ENCODE measurements at places on chromosomes 12 and 14.
A peak's percentile ranks its signal among the peaks of the same experiment; 100 is the strongest.

GRCh38 chr14:50978529-50978871 is 34.2 kb upstream of the PYGL start:
- no peak for DNase-seq

GRCh38 chr14:100617410-100618317 is 30.4 kb upstream of the BEGAIN start:
- no peak for DNase-seq

GRCh38 chr14:29897181-29897580 is 30.5 kb downstream of the PRKD1 start:
- DNase-seq, result no peak

- DNase-seq, result no peak
These were observed 87.0 kb upstream of the GPHB5 start for GRCh38 chr14:63405715-63406114.

DNA sequence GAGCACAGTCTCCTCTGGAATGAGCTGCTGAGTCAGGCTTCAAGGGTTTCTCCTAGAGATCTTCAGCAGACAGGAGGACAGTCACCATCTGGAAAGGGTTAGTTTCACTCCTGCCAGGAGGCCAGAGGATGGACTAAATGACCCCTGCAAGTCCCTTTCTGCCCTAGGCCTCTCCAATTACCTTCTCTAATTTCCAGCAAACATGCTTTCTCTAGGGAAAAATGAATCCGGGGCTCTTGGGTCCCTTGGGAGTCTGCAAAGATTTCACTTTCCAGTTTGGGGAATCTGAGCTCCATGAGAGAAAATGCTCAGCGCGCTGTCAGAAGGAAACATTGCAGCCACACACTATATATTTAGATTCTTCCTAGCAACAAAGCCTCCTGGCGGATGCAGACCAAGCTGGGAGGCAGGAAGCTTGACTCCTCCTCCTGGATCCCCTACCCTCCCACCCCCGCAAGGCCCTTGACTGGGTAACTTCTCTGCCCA is 184.4 kb upstream of the CCND2 start:
- peak; percentile 69 for DNase-seq

DNA sequence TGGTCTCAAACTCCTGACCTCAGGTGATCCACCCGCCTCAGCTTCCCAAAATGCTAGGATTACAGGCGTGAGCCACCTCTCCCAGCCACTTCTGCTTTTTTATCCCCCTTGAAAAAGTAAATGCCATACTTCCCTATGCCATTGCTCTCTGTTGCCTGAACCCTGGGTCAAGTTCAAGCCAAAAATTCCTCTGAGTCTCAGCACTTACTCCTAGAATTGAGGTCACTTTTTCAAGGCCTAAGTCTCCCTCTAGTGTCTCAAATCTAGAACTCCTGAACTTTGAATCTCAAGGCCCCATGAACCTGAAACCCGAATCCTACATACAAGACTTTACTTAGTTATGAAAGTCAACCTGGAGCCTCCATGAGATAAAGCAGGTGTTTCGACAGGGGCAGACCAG is 1.4 kb upstream of the APOBEC1 start:
- no peak for DNase-seq

GRCh38 chr12:109178532-109178931 is 62.1 kb downstream of the ACACB start:
- no peak for DNase-seq

GRCh38 chr12:48788854-48789775 is at the start of gene ADCY6:
ADCY6 (minus strand) TSS chr12:48789089; CDS start chr12:48783434, 5,655 bp downstream.
- DNase-seq, result peak; percentile 80

DNA sequence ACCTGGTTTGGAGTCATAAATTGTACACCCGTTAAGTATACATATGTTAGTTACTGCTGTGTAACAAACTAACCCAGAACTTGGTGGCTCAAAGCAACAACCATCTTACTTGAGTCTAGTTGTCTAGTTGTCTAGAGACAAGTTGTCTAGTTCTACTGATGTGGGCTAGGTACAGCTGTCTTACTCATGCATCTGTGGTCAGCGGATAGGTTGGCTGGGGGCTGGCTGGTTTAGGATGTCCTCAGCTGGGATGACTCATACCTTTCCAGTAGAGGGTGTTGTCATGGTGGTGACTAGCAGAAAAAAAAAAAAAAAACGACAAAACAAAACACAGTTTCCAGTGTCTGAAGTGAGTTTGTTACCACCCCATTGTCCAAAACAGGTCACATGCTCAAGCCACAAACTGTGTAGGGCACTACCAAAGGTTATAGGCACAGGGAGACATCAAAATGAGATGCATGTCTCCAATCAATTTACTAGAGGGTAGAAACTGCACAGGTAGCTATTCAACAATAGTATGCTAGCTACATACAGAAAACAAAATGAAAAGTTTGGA is 680.3 kb downstream of the MED13L start:
- peak; percentile 61 for DNase-seq

GRCh38 chr14:58797010-58797429 is 159.3 kb downstream of the DACT1 start:
- DNase-seq, result peak; percentile 27

- no peak for DNase-seq
These were observed 42.1 kb downstream of the SFSWAP start for GRCh38 chr12:131753005-131753404.

- DNase-seq, result no peak
These were observed 32.5 kb upstream of the PARP11 start for GRCh38 chr12:3905664-3906063.

DNA sequence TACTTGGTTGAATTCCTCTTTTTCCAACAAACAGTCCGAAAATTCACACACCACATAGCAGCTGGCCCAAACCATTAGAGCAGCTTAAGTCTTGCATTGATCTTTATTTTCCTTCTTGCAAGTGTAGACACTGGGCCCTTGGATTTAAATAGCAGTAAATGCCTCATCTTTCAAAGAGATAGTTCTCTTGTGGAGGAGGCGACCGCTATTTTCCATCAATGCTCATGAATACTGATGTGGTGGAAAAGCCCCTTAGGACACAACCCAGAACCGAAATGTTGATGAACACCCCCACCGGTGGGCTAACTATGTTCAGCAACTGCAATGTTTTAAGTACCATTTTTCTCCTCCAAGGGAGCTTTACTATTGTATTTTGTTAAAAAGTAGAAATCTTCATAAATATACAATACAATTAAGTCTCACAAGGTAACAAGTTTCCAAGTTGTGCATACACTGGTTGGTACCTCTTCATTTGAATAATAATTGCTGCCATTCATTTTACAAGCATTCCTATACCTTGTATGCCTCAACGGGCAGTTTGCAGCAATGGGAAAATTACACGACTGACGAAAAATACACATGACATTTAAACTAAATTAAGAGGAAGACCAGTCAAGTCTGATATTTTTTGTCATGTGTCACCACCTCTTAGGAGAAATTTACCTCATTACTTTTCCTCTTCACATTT is 18.0 kb downstream of the NIN start:
- no peak for DNase-seq

- no peak for DNase-seq
These were observed 52.8 kb upstream of the EML1 start for GRCh38 chr14:99740411-99740810.

DNA sequence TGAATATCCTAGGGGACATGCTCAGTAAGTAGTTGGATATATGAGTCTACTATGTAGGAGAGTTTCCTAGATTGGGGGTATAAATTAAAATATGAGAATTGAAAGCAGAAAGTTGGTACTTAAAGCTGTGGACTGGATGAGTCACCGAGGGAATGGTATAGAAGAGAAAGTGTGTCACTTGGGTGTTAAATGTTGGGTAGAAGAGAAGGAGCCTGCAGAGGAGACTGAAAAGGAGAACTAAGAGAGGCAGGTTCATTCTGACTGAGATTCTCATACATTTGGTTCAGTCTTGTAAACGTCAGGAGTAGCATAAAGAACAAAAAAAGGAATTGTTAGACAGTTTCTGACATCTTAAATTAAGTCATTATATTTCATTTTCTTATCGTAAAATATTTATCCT is 19.9 kb downstream of the LRRC9 start:
- no peak for DNase-seq

GRCh38 chr12:55844961-55845360 is 2.2 kb upstream of the MMP19 start:
- no peak for DNase-seq

- DNase-seq, result no peak
These were observed 4.4 kb upstream of the OR6J1 start for GRCh38 chr14:22648506-22648905.

GRCh38 chr14:33569821-33570687 is 380.8 kb downstream of the EGLN3 start:
- DNase-seq, result peak; percentile 59

DNA sequence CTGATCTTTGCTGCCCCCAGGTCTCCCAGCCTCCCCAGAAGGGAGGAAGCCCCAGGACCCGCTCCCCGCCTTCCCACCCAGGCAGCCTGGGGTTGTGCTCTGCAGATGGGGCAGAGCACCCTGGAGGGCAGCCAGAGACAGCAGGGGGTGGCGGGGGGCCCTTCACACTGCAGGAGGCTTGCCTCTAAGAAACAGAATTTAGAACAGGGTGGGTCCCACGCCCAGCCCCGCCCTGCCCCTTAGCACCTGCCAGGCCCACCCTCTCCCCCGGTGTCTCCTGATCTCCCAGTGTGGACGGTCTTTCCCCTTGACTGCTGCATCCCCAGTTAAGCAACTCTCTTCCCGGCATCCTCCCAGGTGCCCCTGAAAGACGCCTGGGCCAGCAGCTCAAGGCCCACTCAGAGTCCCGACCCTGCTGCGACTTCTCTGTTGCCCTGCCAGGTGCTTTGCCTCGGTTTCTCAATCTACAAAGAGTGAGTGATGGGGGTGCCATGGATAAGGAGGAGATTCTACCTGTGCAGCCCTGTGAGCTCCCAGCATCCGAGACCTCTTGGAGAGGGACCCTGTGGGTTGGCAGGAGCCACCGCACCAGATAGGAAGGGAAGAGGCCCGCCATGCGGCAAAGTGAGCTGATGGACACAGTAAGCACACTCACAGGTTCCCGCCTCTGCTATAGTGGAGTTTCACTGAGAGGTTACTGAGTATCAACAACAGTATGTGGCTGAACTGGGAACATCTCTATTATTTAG is 327.1 kb upstream of the FKBP4 start:
- DNase-seq, result no peak

GRCh38 chr12:119624966-119625365 is 31.4 kb downstream of the TMEM233 start:
- no peak for DNase-seq

- DNase-seq, result no peak
These were observed 52.1 kb downstream of the PSMA6 start for GRCh38 chr14:35344107-35344807.

DNA sequence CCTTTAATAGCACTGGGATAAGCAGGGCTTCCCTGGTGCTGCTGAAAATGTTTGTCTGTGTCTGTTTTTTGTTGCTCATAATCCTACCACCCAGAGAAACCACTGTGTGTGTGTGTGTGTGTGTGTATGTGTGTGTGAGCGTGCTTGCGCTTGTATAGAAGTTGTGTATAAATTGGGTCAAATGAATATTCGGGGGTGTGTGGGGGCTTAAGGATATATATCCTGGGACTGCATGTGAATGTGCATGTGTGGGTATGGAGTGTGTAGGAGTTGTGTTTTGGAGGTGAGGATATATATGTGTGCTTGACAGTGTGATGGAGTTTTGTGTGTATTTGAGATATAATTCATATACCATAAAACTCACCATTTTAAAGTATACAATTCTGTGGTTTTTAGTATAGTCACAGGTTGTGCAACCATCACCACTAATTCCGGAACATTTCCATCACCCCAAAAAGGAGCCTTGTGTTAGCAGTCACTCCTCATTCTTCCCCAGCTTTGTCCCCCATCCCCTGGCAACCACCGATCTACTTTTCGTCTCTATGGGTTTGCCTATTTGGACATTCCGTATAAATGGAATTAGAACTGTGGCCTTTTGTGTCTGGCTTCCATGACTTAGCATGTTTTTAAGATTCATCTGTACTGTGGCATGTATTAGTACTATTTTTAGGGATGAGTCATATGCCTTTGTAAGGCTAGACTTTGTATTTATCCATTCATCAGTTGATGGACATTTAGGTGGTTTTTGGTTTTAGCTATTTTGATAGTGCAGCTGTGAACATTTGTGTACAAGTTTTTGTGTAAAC is 25.6 kb downstream of the TCTN1 start:
- DNase-seq, result peak; percentile 84

GRCh38 chr12:52546126-52546525 is 6.8 kb downstream of the KRT71 start:
- DNase-seq, result no peak

DNA sequence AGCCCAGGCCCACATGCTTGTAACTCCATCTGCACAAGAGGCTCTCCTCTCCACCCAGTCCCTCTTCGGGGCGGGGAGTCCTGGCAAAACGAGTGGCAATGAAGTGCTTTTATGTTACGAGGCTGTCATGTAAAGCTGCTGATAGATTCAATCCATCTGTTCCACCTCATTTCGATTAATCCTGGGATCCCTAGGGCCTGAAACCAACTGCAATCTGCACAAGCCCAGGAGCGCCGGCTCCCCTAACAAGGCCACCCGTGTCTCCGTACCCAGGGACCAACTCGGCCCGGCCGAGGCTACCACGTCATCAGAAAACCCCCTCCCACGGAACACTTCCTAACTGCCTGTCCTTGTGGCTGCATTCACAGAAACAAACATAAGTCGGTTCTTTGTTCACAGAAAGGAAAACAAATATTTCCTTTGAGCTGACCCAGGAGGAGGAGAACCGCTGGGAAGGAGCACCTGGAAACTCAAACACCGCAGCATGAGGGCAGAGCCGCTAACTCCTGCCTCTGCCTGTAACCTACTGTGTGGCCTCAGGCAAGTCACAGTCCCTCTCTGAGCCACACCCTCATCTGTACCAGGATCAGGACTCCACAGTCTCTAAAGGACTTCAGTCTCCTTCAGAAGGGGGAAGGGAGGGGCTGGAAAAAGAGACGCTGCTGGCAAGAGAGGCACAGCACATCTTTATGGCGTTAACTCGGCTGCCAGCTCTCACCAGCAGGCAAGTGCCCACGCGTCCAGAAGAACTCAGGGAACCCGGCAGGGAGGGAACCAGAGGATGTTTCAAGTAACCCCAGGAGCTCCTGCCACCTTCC is 47.8 kb downstream of the CCDC88C start:
- no peak for DNase-seq

- DNase-seq, result peak; percentile 63
These were observed 34.3 kb upstream of the TTC7B start for GRCh38 chr14:90850487-90850886.

DNA sequence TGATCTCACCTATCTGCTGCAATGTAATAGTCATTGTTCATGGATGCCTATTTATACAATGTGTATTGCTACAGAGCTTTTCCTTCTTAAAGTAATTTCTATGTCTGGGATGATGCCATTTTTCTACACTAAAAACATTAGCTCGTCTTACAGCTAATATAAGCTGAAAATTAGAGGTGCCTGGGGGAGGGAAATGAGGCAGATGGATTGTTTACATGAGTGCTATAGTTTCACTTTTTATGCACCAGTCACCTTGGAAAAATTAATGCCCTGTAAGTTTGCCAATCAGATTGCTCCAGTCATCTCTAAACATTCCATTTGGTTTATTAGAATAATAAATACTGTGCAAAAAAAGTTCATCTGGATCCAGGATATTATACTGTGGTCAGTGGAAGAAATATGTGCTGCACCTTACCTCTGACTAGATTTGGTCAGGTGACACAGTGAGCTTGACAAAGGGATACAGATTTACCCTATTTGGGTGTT is 436.2 kb downstream of the RAD51B start:
- DNase-seq, result peak; percentile 21

Measured in mesenchymal stem cell (in vitro differentiated cells and primary cell).